ENCODE measurements at places on chromosomes 5 and 9. TPM values are rescaled to one million over a fixed set of nuclear protein-coding genes. Genes with fewer than 3 reads are reported as not detected.

Gene LRRC19
- total RNA-seq, result not detected

Gene HTR4
- total RNA-seq, result not detected

Gene ADAMTS6
- 20.0 TPM for total RNA-seq

Gene OLFM1
- total RNA-seq, result 1.2 TPM

DNA sequence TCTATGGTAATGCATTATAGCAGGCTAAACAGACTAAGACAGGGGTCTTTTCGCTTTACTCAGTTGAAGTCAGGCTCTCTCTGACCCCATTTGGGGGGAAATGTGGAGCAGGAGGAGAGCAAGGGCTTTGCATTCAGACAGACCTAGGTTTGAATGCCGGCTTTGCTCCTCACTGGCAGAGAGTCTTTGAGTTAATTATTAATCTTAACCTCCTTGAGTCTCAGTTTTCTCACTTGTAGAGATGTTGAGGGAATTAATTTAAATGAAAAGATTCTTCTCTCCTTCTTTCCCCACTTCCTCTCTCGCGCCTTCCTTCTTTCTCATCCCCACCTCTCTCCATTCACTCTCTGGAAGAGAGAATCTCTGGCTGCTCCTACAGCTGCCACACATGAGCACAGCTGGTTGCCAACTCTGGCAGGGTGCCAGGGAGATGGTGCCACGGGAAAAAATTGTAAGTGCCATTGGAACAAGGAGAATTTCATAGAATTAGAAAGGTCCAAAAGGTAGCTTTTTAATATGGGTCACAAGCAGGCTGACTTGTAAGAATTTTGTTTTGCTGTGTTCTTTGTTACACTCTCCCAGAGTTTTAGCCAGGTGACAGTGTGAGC is 25.2 kb upstream of the GLRA1 start:
- no peak overlapping the region for H3K27ac ChIP-seq
- H3K4me3 ChIP-seq, result no peak overlapping the region
- peaks cover 34% of the 10 kb centered on the region for H3K27me3 ChIP-seq
- peaks cover 35% of the 10 kb centered on the region for H3K4me1 ChIP-seq

GRCh38 chr5:91114658-91115057 is 268.5 kb downstream of the ARRDC3 start:
- no peak overlapping the region for H3K4me3 ChIP-seq
- no peak for DNase-seq
- peaks cover 26% of the 10 kb centered on the region for H3K4me1 ChIP-seq
- no peaks in the 10 kb centered on the region for H3K36me3 ChIP-seq
- H3K27me3 ChIP-seq, result peaks cover 3% of the 10 kb centered on the region
- H3K27ac ChIP-seq, result no peak overlapping the region

GRCh38 chr5:152058267-152058666 is 133.6 kb upstream of the GLRA1 start:
- no peaks in the 10 kb centered on the region for H3K36me3 ChIP-seq
- no peak for DNase-seq
- H3K4me3 ChIP-seq, result no peak overlapping the region
- peaks cover 16% of the 10 kb centered on the region for H3K27me3 ChIP-seq

DNA sequence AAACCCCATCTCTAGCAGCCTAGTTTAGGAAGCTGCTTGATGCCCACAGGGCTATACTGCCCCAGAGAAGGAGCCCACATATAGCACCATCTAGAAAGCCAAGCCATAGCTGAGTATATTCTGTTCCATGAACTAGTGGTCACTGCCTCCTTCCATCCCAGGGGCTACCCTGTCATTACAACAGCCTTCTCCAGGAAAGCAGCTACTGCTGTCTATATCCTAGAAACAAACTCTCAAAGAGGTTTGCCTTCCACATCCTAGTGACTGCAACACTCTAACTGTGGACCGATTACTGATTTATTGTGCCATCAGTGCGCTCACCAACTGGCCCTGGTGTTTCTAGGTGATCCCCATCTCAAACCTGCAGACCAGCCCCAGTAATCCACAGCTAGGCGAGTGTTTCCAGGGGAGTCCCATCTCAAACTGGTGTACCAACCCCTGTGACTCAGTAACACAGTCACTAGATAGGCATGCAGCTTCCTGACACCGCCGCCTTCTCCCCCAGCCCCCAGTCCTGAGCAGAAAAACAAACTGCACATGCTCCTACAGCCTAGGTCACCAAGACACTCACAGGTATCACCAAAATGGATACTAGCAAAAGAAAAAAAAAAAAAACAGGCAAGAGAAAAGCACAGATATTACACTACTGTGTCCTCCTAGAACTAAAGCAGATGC is 14.8 kb downstream of the SPTLC1 start:
- DNase-seq, result no peak
- peaks cover 26% of the 10 kb centered on the region for H3K4me1 ChIP-seq
- peaks cover 24% of the 10 kb centered on the region for H3K36me3 ChIP-seq
- H3K27me3 ChIP-seq, result no peaks in the 10 kb centered on the region
- H3K4me3 ChIP-seq, result no peak overlapping the region

- DNase-seq, result peak; percentile 94
- peaks cover 21% of the 10 kb centered on the region for H3K36me3 ChIP-seq
- H3K4me1 ChIP-seq, result peaks cover 38% of the 10 kb centered on the region
- H3K27ac ChIP-seq, result no peak overlapping the region
- H3K4me3 ChIP-seq, result no peak overlapping the region
Measured at GRCh38 chr9:136722093-136722968, 10.0 kb downstream of the DIPK1B start.

DNA sequence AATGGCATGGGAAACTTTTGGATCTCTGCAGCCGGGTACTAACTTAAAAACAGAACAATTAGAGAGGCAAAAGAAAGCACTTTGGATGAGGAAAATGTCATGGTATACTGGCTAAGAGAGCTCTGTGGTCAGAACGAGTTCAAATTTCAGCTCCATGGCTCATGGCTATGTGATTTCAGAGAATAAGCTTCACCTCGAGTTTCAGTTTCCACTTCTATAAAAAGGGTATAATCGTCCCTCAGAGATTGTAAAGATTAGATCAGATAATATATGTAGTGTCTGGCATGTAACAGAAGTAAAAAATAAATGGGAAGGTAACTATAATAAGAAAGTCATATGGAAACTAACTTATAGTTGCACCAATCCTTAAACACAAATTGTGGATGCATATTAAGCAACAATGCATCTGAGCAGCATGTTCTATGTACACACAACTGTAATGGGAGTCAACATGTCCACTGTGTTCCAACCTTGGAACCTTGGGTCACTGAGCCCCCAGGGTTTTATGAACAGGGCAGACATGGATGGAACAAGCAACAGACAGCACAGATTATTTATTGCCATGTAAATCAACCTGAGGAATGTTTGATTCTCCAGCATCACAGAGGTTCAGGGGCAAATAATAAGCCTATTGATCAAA is 145.4 kb downstream of the MAPKAP1 start:
- DNase-seq, result no peak
- no peak overlapping the region for H3K4me3 ChIP-seq
- H3K4me1 ChIP-seq, result peaks cover 10% of the 10 kb centered on the region
- peaks cover 5% of the 10 kb centered on the region for H3K36me3 ChIP-seq

GRCh38 chr5:107531308-107531707 is 139.4 kb downstream of the EFNA5 start:
- H3K4me3 ChIP-seq, result no peak overlapping the region
- no peak for DNase-seq
- H3K27me3 ChIP-seq, result no peaks in the 10 kb centered on the region
- no peak overlapping the region for H3K27ac ChIP-seq
- H3K4me1 ChIP-seq, result peaks cover 20% of the 10 kb centered on the region

Measured in chondrocyte (in vitro differentiated cells).